ENCODE measurements at places on chromosomes 6 and 20.

- DNase-seq, result no peak
Observed at GRCh38 chr6:132789396-132789776, 9.1 kb downstream of the SLC18B1 start.

- DNase-seq, result no peak
Observed at GRCh38 chr6:17519120-17519519, 81.0 kb upstream of the FAM8A1 start.

DNA sequence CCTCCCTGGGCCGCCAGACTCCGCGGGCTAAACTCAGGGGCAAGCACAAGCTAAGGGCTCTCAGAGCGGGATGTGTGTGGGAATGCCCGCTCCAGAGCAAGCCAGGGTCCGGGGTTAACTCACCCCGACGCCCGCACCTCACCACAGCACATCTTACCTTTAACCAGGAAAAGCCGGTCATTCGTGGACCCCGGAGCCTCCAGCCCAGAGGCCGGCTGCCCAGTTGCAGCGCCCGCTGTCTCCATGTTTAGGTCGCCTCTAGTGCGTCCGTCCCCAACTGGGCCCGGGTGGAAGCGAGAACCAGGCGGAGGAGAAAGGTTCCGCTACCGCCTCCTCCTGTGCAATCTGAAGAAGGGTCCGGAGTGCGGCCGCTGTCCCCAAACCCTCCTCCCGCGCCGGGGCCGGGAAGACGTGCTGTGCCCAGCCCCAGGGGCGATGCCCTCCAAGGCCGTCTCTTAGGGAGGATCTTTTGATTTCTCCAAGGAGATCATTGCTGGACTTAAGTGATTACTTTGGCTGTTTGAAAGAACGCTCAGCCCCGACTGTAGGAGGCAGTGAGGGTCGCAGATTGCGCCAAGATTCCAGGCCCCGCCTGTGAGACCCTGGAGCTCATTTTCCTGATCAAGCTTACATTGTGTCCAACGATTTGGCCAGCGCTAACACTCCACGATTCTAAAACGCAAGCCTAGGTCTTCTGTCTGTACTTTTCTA lies at the start of gene TMEM242:
Gene TMEM242, minus strand, starts transcription at position 265 of the 711 bp plus-strand sequence. Its CDS starts 20 bp downstream, at position 245.
- peak; percentile 92 for DNase-seq

DNA sequence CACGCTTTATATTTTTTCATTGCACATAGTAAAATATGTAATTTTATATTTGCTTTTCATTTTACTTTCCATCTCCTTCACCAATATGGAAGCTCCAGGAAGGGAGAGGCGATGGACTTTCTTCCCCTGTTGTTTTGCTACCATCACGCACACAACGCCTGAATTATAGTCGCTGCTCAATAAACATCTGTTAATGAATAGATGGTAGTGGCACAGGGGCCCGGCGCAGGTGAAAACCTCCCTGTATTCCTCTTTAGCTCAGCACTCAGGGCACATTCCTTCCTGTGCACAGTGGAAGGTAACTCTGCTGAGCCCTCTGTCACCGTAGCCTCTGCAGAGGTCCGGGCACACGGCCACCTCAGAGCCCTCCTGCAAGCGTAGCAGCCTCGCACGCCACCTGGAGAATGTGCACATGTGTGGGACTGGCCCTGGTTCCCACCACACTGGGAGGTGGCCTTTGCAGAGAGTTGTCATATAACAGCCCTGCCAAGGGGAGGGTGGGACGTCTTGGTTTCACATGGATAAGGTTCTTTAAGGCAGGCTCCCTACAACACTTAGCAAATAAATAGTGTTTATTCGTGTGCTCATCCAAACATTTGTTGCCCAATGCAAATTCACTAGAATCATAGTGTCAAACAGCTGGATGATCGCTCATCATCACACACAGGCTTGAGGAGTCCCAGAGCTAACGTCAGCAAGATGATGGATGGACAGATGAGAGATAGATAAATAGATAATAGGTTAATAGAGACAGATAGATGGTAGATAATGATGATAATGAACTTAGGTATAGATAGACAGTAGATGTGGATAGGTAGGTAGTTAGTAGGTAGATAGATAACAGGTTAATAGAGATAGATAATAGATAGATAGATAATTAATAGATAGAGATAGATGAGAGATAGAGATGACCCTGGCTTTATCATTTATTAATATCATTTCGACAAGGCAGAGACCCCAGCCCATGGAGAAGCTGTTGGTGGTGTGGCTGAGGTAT lies 32.3 kb upstream of the AFDN start:
- DNase-seq, result no peak

DNA sequence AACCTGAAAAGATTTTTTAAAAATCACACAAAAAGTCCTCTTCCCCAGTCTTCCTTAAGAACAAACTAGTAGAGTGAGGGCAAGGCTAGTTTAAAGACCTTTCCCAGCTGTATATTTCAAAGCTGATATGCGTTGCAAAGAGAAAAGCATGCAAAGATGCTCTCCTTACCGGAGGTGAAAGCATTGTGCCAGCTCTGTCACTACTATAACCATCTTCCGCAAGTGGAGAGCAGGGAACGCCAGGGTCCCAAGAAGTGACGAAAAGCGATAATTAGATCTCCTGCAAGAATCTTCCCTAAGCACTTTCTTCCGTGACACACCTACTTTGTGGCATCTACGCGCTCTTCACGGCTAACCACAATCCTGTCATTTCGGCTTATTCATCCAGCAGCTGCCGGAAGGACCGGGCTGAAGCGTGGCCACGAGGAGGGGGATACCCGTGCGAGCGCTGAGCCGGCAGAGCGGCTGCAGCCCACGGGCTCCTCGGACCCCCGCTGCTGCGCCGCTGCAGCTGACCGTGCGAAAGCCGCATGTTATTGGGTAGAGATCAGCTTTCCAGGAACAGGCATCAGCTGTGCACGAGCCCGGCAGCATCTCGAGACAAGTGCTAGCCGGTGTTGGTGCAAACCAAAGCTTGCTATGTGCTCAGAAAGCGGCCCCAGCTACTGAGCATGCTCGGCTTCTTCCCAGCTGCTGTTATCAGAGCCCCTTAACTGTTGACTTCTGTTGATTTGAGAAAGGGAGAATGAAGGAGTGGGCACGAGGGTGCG lies 57.2 kb upstream of the ARHGAP18 start:
- peak; percentile 21 for DNase-seq

DNA sequence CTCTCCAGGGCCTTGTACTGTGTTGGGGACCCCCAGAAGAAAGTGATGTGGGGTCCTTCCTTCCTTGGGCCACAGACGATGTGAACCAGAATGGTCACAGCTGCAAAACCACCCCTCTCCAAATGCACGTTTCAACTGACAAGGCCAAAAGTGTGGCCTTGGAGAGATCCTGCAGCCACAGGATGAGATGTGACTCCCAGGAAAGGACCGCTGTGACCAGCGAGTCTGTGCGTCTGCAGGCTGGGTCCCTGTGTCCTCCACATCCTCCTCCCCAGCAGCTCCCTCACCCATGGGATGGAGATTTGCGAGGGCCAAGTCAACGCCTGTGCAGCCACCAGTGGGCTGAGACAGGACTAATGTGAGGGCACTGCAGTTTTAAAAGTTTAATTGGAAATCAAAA lies 247.0 kb downstream of the ERMARD start:
- DNase-seq, result no peak

DNA sequence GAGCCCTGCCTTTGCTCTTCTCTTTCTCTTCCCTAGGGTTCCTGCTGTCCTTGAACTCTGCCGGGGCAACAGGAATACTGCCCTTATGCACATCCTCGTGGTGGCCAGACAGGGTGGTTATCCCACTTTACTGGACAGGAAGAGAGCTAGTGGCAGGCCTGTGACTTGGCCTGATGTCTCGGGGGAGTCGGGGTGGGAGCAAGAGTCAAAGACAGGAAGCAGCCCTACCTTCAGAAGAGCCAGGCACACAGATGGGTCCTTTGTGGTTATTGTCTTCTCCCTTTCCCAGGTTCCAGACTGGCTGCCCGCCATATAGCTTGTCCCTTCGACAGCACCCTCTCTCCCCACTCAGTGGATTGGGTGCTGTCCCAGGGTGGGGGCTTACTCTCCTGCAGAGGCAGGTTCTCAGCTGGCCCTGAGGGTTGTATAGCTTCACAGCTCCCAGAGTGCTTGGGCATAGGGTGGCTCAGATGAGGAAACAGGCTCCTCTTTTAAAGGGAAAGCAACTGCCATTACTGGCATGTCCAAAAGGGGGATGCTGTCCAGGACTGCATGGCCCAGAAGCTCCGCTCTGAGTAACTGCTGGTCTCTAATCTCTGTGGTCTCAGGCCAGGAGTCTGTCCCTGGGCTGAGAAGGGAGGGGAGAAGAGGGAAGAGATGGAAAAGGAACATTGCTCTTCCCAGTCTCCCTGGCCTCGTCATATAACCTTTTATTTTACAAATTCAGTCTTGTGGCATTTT lies 17.3 kb downstream of the PLCG1 start:
- DNase-seq, result peak; percentile 28

- no peak for DNase-seq
Observed at GRCh38 chr6:155227046-155227445, 36.8 kb upstream of the CLDN20 start.

DNA sequence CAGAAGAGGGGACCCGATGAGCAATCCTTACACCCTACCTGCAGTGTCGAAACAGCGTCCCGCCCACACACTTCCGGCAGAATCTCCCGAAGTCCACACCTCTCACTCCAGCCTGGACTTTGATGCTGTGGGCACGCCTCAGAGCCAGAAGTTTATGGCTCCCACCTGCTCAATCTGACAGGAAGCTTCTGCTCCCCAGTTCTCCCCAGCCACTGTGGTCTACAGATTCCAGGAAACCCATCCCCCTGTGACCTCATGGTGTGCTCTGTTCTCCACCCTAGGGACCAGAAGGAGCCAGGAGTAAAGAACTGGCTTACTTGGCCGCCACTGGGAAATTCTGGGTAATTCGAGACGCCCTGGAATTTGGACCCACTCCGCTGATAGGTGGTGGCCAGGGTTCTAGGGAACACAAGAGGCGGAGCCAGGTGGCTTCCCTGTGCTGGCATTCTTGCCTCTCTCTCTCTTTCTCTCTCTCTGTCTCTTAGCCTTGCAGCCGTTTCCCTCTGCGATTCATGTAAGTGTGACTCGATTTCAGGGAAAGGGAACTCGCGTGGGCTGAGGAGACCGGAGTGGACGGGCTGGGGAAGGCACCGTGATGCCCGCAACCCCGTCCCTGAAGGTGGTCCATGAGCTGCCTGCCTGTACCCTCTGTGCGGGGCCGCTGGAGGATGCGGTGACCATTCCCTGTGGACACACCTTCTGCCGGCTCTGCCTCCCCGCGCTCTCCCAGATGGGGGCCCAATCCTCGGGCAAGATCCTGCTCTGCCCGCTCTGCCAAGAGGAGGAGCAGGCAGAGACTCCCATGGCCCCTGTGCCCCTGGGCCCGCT lies at the start of gene TRIM15:
Gene TRIM15, plus strand, starts transcription at position 457 of the 828 bp plus-strand sequence. Its CDS starts 139 bp downstream, at position 596.
- no peak for DNase-seq

DNA sequence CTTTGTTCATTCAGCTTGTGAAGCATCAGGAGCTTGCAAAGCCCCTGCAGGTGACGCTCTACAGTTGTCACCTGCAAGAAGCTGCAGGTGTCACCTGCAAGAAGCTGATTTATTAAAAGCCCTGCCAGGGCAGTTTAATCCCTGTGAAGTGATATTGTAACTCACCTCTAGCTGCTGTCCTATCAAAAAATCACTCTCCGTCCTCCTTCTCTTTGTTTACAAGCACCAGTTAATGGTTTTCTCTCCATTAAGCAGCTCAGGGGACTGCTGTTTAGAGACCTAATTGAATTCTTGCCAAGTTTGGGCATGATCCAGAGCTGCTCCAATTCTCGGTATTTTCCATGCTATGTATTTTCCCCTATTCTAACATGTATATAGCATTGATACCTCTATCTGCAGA lies 345.9 kb downstream of the ARHGAP18 start:
- DNase-seq, result no peak

DNA sequence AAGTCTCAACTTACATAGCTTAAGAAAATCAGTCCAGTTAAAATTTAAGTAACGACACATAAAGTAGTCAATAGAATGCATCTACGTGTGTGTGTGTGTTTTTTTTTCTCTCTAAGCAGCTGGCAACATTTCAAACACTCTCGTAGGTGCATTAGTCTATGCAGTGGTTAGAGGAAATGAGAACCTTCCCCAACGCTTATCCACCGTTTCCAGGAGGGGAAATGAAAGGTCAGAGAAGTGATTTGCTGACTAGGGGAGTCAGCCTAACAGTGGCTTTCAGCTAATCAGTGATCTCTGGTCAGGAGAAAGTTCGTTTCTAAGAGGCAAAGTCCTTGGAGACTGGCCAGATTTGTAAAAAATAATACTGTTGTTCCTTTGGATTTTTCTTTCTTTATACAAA lies 806.6 kb downstream of the C6orf118 start:
- DNase-seq, result no peak

GRCh38 chr6:57109880-57110279 lies 19.9 kb downstream of the ZNF451 start:
- no peak for DNase-seq

DNA sequence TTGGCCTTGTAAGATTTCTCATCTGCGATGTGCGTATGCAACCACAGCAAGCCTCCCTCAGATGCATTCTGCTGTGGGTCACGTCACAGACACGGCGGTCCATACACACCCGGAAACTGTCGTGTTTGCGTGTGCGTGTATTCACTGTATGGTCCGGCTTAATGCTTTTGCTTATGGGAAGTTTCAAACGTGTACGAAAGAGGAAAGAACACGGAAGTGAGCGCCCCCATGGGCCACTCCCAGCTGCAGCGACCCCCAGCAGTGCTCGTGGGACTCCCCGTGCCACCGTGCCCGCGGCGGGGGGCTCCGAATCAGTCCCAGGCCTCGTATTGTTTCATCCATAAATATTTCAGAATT lies 10.2 kb downstream of the DLL1 start:
- DNase-seq, result no peak

DNA sequence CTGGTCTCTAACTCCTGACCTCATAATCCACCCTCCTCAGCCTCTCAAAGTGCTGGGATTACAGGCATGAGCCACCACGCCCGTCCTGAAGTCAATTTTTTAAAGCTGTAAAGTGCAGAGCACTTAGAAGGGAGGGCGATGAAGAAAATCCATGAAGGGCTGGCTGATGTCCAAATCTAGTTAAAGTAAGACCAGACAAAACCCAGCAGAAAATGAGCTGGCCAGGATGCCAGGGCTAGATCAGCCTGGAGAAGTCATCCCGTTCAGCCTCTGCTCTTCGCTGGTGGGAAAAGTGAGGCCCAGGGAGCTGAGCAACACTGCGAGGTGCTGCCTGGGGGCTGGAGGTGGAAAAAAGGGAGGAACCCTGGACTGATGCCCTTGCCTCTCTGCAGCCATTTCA lies 3.1 kb downstream of the BPIFB4 start:
- no peak for DNase-seq

GRCh38 chr20:52817511-52817910 lies 154.6 kb upstream of the TSHZ2 start:
- DNase-seq, result no peak

All from psoas muscle (tissue), 8 donors.